ENCODE measurements at places on chromosomes 12 and 14. TPM values are rescaled to one million over a fixed set of nuclear protein-coding genes. Genes with fewer than 3 reads are reported as not detected.

- DNase-seq = no peak
Observed at GRCh38 chr12:113870035-113870434, 96.1 kb downstream of the RBM19 start.

DNA sequence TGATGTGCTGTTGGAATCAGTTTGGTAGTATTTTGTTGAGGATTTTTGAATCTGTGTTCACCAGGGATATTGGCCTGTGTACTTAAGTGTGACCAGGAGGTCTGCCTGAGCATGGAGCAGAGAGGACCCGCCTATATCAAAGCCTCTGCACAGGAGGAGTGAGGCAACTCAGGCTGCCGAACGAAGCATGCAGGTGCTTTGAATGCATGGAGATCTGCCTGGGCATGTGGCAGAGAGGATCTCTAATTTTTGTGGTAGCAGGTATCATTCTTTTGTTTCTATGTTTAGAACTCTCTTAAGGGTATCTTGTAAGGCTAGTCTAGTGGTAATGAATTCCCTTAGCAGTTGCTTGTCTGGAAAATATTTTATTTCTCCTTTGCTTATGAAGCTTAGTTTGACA lies 26.9 kb downstream of the RAB3IP start:
- DNase-seq = peak; percentile 19

TSHR gene
- polyA plus RNA-seq = not detected

DNA sequence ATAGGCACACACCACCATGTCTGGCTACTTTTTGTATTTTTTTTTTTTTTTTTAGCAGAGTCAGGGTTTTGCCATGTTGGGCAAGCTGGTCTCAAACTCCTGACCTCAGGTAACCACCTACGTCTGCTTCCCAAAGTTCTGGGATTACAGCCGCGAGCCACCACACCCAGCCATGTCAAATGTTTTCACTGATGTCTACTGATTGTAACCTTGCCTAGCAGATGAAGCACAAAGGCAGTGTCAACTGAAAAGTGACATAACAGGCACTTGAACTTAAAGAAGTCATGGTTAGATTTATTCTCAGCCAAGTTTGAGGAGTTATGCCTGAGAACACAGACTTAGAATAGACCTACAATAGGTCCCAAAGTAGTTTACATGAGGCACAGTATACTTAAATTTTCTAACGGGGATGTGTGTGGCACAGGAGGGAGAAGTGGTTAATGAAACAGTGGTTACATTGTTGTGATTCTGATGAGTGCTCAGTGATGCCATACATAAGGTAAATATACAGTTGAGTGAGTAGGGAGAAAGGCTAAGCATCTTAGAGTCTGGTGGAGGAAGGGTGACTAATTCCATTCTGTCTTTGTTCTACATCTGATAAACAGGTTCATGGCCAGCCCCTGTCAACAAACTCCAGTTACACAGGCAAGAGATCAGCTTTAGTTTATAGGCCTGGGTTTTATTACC lies 12.6 kb upstream of the RNASE4 start:
- DNase-seq = no peak

GRCh38 chr14:97943619-97944018 lies 1146.4 kb downstream of the VRK1 start:
- no peak for DNase-seq

ADIPOR2 gene
- polyA plus RNA-seq = 35.7 TPM

- DNase-seq = no peak
Observed at GRCh38 chr12:29329411-29329810, 51.6 kb downstream of the ERGIC2 start.

- DNase-seq = no peak
Observed at GRCh38 chr12:107845980-107846659, 71.6 kb downstream of the ASCL4 start.

OR4E2 gene
- not detected for polyA plus RNA-seq

TSPAN19 gene
- 0.06 TPM for polyA plus RNA-seq

SLC7A7 gene
- polyA plus RNA-seq = 0.33 TPM

DNA sequence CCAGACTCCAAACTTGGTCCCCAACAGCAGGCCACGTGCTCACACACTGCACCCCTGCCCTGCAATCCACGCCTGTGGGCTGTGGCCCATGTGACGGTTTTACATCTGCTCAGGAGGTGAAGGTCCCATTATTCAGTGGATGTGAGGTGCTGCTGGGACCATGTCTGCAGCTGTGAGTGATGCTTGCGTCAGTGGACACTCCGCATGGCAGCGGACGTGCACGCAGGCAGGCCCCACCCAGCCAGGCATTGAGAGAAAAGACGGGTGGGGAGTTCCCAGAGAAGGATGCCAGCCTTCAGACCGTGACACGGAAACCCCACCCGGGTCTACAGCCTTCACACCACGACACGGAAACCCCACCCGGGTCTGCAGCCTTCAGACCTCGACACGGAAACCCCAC lies 67.6 kb downstream of the NOC4L start:
- no peak for DNase-seq

ISCU gene
- 106 TPM for polyA plus RNA-seq

DNA sequence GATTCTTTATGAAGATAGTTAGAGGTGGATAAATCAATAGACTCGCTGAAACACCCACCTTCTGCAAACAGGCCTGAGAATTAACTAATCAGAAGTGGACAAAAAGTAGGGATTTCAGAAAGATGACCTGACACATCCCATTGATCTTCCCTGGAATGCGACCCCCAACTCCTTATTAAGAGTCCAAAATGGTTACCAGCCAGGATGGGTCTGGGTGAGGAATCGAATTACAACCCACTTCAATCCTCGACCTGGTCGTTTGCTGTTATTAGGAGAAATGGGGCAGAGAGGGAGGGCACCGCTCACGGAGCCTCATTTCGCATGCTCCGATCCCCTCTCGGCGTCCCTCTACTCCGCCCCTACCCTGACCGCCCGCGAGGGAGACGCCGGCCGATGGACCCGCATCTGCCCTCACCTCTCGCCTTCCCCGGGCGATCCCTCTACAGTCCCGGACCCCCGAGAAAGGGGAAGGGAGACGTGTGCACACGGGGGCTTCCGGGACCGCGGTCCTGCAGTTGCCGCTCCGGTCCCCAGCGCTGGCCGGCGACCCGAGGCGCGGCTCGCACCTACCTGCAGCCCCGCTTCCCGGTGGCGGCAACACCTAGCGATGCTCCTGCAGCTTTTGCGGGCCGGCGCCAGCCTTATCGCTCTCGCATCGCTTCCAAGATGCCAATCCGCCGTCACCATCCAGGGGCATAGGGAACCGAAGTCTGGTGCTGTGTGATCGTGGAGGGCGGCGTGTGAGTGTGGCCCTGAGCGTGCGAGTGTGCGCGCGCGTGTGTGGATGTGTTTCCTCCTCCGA lies 69.3 kb upstream of the USP15 start:
- DNase-seq = no peak

DNA sequence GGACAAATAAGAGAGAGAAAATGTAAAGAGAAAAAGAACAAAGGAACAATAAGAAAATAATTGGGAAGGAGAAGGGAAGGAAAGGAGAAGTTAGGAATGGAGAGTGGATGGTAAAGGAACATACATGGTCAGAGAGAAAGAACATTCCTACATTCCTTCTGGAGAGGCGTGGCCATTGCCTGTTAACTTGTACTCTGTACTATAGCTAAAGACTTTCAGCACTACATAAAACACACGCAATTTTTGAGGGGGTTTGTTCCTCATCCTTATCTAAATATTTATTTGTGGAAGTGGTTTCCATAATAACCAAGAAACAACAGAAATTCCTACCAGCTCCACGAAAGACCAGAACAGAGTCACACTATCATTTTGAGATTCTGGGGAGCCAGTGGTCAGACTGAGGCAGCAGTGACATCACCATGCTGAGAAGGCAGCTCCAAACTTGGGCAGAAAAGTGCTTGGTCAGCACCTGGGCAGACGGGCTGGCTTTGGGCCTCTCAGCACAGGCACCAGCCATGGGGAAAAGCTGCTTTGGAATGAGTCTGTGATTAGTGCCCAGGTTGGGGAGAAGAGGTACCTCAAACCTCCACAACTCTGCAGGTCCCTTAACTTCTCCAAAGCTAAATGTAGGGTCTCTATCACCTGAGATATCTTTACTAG lies 125.9 kb upstream of the NTF3 start:
- no peak for DNase-seq

- no peak for DNase-seq
Observed at GRCh38 chr12:103273645-103274044, 222.1 kb downstream of the C12orf42 start.

DNA sequence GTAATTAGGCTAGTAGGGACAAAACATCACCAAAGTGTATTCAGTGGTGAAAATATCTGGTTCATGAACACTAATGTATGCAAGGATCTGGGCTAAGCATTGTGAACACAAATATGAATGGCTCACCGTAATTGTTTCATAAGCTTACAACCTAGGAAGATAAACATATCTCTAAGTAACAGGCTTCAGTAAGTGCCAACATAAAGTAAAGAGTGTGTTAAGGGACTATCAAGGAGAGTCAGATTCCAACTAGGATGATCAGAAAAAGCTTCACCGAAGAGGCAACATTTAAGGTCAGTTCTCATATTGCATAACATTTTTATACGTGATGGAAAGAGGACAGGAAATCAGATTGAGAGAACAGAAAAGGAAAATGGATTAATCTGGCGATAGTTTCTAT lies 29.4 kb downstream of the ABCC9 start:
- DNase-seq = no peak

DNA sequence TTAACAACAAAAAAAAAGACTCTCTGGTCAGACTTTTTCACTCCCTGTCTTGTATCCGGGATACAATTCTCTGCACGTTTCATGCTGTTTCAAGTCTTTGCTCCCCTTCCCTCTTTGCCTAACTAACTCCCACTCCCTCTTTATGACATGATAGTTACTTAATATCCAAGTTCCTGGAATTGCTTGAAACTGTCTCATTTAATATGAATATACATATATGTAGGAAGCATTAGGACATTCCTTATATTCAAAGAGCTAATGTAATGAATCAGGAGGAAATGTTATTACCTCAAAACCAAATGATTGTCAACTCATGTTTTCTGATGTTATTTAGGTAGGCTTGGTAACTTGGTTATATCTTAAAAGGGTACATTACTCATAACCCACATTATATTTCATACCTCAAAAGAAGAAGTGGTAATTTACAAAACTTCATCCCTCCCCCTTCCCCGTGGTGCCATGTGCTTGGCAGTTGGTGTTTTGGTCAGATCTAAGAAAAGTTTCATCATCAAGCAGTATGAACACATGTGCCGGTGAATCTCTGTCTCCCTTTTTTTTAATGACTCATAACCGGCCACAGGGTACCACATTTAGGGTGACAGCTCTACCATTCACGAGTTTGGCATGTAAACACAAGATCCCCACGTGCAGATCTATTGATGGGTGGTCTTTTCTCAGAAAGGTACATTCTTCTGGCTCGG lies 56.5 kb downstream of the HCAR2 start:
- no peak for DNase-seq

PKP2 gene
- polyA plus RNA-seq = 55.5 TPM

DNA sequence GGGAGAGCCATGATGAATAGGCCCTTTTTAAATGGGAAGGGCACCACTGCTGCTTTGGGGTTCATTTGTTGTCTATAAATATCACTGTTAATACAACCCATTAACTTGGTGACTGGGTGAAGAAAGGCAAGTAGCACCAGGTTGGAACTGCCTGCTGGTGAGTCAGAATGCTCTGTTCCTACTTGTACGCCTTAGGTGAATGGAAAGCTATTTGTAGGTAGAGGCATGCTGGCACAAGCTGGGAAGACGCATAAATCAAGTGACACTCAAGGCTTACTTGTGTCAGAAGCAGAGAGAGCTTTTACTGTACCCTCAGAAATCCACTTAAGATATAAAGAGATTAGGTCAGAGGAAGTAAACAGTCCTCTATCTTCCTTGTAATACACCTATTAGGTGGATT lies 142.5 kb downstream of the TMX1 start:
- DNase-seq = peak; percentile 99

DNA sequence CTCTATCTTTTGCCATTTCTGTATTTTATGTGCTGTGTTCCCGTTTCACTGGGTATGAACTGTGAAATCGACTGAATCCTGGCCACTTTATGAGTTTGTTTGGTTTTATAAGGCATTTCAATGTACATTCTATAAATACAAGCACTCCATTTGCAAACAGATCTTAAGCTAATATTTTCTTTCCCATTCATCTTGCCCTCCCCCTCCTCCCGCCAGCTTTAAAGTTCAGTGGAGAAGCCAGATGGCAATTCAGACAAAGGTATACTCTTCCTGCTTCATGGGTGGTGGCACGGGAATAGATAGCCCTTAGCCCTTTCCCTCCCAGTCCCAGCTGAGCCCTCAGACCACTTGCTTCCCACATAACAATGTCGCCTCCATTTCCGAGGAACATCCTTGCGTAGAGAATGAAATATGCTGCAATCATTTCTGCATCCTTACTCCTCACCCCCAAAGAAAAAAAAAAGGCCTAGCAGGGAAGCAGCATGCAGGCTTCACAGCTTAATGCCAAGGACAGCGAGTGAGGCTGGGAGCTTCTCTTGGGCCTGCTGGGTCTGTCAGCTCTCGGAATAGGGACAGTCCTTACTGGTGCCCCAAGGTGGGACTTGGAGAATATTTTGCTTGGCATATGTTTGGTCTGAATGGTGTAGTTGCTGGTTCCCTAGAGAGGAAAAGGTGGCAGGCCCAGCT lies 52.8 kb upstream of the SRSF5 start:
- no peak for DNase-seq

RBP5 gene
- polyA plus RNA-seq = not detected

CIROP gene
- polyA plus RNA-seq = not detected

GRCh38 chr12:27549801-27550652 lies 26.0 kb downstream of the PPFIBP1 start:
- DNase-seq = no peak

DNA sequence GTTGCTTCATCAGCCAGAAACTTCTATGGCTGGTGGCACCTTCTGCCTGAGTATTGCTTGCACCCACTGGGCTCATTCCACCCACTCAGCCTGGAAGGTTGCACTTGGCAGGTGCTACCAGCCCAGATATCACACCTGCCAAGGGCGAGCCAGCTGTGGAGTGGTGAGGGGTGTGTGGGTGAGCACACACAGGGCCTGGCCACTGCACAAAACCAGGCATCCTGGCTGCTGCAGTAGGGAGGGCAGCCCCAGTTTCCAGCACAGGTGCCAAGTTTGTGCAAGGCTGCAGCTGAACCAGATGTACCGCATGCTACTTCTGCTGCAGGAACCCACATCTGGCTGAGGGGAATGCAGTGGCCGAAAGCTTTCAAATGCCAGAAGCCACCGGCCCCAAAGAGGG lies 1147.8 kb downstream of the FSCB start:
- no peak for DNase-seq

DNA sequence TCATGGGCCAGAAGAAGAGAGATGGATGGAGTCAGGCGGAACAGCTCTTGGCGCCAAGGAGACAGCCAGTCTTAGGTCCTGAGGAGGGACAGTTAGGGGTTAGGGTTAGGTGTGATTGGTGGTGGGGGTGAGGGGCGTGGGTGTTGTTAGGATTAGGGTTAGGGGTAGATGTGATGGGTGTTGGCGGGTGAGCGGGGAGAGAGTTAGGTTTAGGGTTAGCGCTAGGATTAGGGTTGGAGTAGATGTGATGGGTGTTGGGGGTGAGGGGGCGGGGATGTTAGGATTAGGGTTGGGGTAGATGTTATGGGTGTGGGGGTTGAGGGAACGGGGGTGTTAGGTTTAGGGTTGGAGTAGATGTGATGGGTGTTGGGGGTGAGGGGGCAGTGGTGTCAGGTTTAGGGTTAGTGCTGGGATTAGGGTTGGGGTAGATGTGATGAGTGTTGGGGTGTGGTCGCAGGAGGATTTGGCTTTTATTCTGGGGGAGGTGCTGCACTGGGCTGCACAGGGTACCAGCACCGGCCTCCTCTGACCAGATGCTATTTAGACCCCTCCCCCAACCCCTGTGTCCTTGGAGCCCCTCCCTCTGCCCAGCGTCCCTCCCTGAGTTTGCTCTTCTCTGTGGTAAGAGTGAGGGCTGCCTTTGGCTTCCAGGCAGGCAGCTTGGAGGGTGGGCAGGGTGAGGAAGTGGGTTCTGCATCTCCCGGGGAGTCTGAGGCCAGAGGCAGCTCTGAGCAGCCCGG lies 35.6 kb upstream of the FBRSL1 start:
- no peak for DNase-seq
